HS-5 (cell line): ENCODE measurements at places on chromosomes 12 and 14.

- no peak for DNase-seq
Observed at GRCh38 chr12:93950311-93950710, 198.1 kb upstream of the PLXNC1 start.

DNA sequence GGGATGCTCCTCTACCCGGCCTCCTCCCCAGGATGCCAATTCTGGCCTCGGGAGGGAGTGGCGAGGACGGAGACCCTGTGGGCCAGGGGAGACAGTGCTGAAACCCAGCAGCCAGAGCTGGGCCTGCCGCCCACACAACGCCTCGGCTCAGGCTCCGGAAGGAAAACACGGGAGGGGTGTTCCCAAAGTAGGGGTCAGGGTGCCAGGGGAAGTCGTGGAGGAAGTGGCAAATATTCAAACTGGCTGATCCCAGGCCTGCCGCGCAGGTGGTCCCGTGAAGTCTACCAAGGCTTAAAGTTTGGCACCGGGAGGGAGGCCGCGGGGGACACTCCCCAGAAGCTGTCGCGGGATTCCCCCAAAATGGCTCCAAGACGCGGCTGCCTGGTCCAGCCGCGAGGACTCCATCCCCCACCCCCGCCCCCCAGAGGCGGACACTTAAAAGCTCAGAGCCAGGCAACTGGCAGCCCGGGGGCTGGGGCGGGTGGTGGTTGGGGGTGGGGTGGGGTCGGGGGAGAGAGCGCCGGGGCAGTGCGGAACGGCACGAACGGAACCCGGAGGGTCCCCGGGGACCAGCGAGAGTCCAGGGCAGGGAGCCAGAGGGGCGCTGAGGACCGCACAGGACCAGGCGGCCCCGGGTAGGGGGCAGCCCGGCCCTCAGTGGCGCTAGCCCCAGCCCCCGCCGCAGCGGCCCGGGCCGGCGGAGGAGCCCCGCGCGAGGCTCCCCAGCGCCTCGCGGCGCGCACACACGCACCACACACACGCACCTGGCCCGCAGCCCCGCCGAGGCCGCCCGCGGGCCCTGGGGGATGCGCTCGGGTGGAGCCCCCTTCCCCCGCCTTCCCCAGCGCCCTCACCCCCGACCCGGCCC lies 20.0 kb downstream of the BEGAIN start:
- DNase-seq, result no peak

GRCh38 chr14:51684760-51685159 lies 33.0 kb downstream of the FRMD6 start:
- DNase-seq, result no peak

GRCh38 chr12:96497855-96498254 lies 8.5 kb downstream of the CFAP54 start:
- DNase-seq, result no peak
